Osteoblast (primary cell): ENCODE measurements at places on chromosomes 12 and 14. TPM values are rescaled to one million over a fixed set of nuclear protein-coding genes. Genes with fewer than 3 reads are reported as not detected.

DNA sequence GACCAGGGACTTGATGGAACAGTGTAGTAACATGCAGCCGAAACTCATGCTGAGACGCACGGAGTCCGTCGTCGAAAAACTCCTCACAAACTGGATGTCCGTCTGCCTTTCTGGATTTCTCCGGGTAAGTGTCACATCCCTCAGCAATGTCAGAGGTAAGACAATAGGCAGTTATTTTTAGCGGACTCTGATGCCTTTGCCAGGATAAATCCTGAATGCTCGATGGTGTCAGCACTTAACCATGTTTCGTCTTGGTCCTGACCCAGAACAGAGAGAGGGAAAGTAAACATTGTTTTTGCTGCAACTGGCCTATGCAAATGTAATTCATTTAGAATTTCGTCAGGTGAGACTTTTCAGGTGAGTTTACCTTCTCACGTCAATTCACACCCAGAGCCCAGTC lies 112.3 kb downstream of the PLXNC1 start:
- no peaks in the 10 kb centered on the region for H3K36me3 ChIP-seq
- H3K27me3 ChIP-seq, result peaks cover 2% of the 10 kb centered on the region
- no peak overlapping the region for H3K4me3 ChIP-seq

- H3K27ac ChIP-seq, result no peak overlapping the region
- no peaks in the 10 kb centered on the region for H3K36me3 ChIP-seq
- no peak overlapping the region for H3K4me3 ChIP-seq
- H3K4me1 ChIP-seq, result no peaks in the 10 kb centered on the region
- peak; percentile 47 for DNase-seq
These were observed 514.3 kb upstream of the SEL1L start for GRCh38 chr14:82047777-82048470.

PRB2 gene
- total RNA-seq, result not detected in 2 replicates

DNA sequence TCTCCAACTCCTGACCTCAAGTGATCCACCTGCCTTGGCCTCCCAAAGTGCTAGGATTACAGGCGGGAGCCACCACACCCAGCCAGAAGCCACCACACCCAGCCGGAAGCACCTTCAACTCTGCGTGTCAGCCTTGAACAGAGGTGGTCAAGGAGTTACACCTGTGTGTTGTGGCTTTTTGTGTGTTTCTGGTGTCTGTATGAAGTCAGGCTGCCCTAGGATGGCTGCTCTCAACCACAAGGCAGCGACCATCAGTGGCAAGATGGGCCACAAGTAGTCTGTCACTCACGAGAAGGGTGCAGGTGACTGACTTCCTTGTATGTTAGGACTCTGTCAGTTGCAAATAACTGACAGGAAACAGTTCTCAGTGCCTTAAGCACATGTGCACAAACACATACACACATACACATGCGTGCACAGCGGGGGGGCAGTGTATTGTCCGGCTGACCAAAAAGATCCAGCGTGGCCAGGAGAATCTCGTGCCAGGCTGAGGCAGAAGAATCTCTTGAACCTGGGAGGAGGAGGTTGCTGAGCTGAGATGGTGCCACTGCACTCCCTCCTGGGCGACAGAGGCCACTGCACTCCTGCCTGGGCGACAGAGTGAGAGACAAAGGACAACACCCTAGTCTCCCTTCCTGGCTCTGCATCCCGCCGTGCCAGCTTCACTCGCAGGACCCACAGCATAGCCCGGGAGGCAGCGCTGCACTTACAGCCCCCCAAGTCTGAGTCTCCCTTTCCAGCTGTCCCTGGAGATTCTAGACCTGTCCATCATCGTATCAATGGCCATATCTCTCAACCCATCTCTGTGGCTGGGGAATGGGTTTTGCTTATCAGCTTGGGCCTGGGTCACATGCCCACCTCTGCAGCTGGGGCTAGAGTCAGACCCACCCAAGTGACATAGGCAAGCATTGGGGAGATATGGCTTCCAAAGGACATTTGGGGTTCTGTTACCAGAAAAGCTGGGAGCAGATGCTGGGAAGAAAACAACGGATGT lies 13.7 kb downstream of the P2RX4 start:
- no peaks in the 10 kb centered on the region for H3K27me3 ChIP-seq
- DNase-seq, result peak; percentile 17
- no peaks in the 10 kb centered on the region for H3K36me3 ChIP-seq
- H3K4me1 ChIP-seq, result no peaks in the 10 kb centered on the region
- H3K27ac ChIP-seq, result no peak overlapping the region

EMP1 gene
- 106 and 114 TPM in 2 replicates for total RNA-seq

- H3K36me3 ChIP-seq, result peaks cover 8% of the 10 kb centered on the region
- DNase-seq, result no peak
- no peaks in the 10 kb centered on the region for H3K27me3 ChIP-seq
- peaks cover 19% of the 10 kb centered on the region for H3K4me1 ChIP-seq
- H3K4me3 ChIP-seq, result peak overlapping the region; percentile 90
These were observed 676 bp downstream of the MRPL42 start for GRCh38 chr12:93468008-93468371.

DNA sequence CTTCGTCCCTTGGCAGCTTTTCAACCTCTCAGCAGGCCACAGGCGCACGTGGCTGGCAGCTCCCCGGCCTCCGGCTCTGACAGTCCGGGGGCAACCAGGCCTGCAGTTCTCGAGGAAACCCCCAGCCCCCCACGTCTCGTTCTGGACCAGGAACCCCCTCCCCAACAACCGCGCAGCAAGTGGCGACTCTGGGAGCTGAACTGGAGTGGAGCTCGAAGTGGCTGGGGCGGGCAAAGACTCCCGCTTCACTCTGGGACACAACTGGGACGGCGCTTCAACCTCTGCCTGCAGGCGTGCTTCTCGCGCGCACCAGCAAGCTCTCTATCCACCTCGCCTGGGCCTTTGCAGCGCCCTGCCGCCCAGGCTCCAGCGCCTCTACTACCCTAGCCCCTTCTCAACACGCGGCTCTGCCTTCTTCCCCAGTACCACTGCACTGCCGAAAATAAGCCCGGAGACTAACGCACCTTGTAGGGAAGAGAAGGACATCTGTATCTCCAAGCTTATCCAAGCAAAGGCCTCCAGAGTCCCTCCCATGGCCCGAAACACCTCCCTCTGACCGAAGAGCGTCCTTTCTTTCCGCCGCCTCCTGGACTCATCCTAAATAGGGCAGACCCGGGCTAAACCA lies 2.4 kb upstream of the NKX2-1 start:
- no peaks in the 10 kb centered on the region for H3K36me3 ChIP-seq
- H3K27me3 ChIP-seq, result peaks cover 87% of the 10 kb centered on the region

GRCh38 chr14:44699391-44699790 lies 192.3 kb upstream of the FSCB start:
- DNase-seq, result no peak
- H3K27ac ChIP-seq, result no peak overlapping the region
- H3K36me3 ChIP-seq, result no peaks in the 10 kb centered on the region
- H3K4me3 ChIP-seq, result no peak overlapping the region

RPL10L gene
- total RNA-seq, result not detected in 2 replicates

DNA sequence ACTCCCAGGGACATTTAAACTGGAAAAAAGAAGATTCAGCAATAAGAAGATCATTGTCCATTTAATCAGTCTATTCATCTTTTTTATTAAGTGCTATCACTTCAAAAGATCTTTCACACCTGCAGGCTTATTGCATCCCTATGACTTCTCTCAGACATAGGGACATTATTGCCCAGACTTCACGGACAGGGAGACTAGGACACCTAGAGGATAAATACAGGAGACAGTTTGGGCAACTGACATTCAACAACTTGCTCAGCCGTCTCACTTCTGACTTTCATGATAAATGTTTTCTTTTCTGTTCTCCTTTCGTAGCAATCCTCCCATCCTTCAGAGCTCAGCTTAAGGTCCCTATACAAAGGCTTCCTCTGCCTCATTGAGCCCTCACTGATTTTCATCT lies 84.3 kb downstream of the TMEM30B start:
- no peak overlapping the region for H3K27ac ChIP-seq
- no peak overlapping the region for H3K4me3 ChIP-seq
- no peaks in the 10 kb centered on the region for H3K36me3 ChIP-seq
- DNase-seq, result no peak

DNA sequence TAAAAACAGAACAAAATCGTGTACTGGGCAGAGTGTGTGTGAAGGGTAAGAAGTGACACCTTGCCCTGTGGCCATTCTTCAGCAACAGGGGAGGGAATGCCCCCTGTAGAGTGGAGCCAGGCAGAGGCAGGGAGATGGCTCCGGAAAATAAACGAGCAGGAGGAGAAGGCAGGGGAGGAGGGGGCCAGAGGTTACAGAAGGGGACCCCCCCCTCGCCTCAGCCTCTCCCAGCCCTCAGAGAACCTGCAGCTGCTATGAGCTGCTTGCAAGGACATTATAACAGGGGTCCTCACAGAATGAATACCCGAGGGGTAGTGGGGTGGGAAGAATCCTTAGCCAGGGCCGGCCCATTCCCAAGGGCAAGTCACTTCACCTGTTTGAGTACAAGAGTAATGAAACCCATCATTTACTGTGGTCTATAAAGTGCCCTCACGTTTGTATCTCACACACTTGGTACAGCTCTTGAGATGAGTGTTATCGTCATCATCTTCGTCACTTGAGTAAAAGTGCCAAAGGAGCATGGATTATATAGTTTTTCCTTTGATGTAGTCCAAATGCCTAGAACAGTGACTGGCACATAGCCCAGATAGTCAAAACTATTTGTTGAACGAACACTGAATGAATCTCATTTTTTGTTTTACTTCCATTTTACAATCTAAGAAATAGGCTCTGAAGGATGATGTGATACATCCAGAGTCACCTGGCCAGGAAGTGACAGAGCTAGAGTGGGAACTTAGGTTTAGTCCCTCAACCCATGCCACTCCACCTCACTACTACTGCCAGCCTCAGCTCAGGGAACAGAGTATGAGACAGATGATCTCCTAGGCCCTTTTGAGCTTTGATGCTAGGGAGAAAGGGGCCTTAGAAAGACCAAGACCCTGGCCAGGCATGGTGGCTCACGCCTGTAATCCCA lies 14.5 kb downstream of the SCNN1A start:
- H3K4me3 ChIP-seq, result no peak overlapping the region
- H3K36me3 ChIP-seq, result no peaks in the 10 kb centered on the region
- peaks cover under 1% of the 10 kb centered on the region for H3K27me3 ChIP-seq
- no peak overlapping the region for H3K27ac ChIP-seq
- DNase-seq, result peak; percentile 71

CPNE6 gene
- not detected in 2 replicates for total RNA-seq

FAM90A1 gene
- not detected in 2 replicates for total RNA-seq

GRCh38 chr12:52519826-52520662 lies at the start of gene KRT5:
KRT5 (minus strand) TSS chr12:52520394; CDS start chr12:52520296, 98 bp downstream.
- H3K36me3 ChIP-seq, result no peaks in the 10 kb centered on the region
- H3K27ac ChIP-seq, result no peak within 1 kb of the TSS
- H3K4me3 ChIP-seq, result no peak within 1 kb of the TSS

DNA sequence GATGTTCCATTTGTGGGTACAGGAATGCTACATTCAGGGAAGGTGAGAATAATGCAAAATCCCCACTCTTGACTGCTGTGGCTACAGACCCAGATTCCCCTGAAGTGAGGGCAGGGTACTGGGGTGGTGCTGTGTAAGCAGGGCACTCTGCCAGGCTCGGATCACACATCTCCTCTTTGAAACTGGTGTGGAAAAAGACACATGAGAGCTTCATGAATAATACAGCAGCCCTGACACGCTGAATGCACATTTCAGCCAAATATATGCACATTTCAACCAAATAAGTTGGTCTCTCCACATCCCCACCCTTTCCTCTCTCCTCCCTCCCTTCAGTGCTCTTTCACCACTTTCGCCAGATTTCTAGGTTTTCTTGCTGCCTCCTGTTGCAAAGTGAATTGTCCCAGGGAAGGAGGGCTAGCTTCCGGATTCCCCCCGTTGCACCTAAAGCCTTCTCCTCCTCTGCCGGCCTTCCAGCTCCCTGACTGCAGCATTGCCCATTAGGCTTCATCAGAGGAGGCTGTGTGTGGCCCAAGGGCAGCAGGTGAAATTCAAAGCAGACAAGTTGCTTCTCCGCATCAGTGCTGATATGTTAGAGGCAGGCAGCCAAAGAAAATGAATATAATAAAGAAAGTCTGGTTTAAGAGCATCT lies 118.2 kb upstream of the TMCC3 start:
- no peak for DNase-seq
- H3K36me3 ChIP-seq, result no peaks in the 10 kb centered on the region
- peaks cover 4% of the 10 kb centered on the region for H3K4me1 ChIP-seq
- H3K4me3 ChIP-seq, result no peak overlapping the region
- H3K27ac ChIP-seq, result no peak overlapping the region

- no peak overlapping the region for H3K27ac ChIP-seq
- H3K36me3 ChIP-seq, result peaks cover 34% of the 10 kb centered on the region
- no peaks in the 10 kb centered on the region for H3K27me3 ChIP-seq
- H3K4me1 ChIP-seq, result peaks cover 13% of the 10 kb centered on the region
These were observed 37.7 kb downstream of the NRDE2 start for GRCh38 chr14:90293766-90294730.

GRCh38 chr12:111260732-111261131 lies 108.2 kb downstream of the PHETA1 start:
- no peak overlapping the region for H3K4me3 ChIP-seq
- H3K27ac ChIP-seq, result no peak overlapping the region
- no peaks in the 10 kb centered on the region for H3K4me1 ChIP-seq
- no peak for DNase-seq
- peaks cover 3% of the 10 kb centered on the region for H3K27me3 ChIP-seq

GUCY2C gene
- total RNA-seq, result not detected in 2 replicates

GRCh38 chr12:75685617-75686225 lies 174.3 kb upstream of the KRR1 start:
- H3K4me3 ChIP-seq, result no peak overlapping the region
- H3K4me1 ChIP-seq, result peaks cover 29% of the 10 kb centered on the region
- H3K27ac ChIP-seq, result peak overlapping the region; percentile 94
- no peaks in the 10 kb centered on the region for H3K27me3 ChIP-seq

NEK9 gene
- 42.7 and 44.5 TPM in 2 replicates for total RNA-seq

RERG gene
- total RNA-seq, result 0.29 TPM in 1 of 2 replicates, not detected in the other

DNA sequence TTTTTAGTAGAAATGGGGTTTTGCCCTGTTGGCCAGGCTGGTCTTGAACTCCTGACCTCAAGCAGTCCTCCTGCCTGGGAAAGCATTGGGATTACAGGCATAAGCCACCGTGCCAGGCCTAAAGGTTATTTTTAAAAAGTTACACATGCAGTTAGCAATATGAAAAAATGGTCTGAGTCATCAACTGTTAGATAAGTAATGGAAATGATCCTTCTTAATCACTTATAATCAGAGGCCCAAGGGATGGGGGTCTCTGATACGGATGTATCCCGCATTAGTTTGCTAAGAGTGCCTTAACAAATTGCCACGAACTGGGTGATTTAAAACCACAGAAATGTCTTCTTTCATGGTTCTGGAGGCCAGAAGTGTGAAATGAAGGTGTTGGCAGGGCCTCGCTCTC lies 54.1 kb upstream of the FERMT2 start:
- H3K27me3 ChIP-seq, result no peaks in the 10 kb centered on the region
- peaks cover 5% of the 10 kb centered on the region for H3K4me1 ChIP-seq
- DNase-seq, result no peak
- no peak overlapping the region for H3K27ac ChIP-seq
- no peaks in the 10 kb centered on the region for H3K36me3 ChIP-seq
- no peak overlapping the region for H3K4me3 ChIP-seq

GRCh38 chr12:48482198-48482597 lies at the start of gene C12orf54:
C12orf54 (plus strand) TSS chr12:48482498; CDS start chr12:48483297, 799 bp downstream.
- H3K4me1 ChIP-seq, result no peaks in the 10 kb centered on the region
- H3K36me3 ChIP-seq, result no peaks in the 10 kb centered on the region
- H3K4me3 ChIP-seq, result no peak within 1 kb of the TSS
- no peaks in the 10 kb centered on the region for H3K27me3 ChIP-seq

SPTB gene
- under 0.01 TPM in 1 of 2 replicates, not detected in the other for total RNA-seq

- H3K4me3 ChIP-seq, result peak overlapping the region; percentile 34
- no peaks in the 10 kb centered on the region for H3K36me3 ChIP-seq
- H3K27ac ChIP-seq, result peak overlapping the region; percentile 10
- H3K4me1 ChIP-seq, result peaks cover 11% of the 10 kb centered on the region
- no peak for DNase-seq
These were observed 34.2 kb downstream of the ABCC9 start for GRCh38 chr12:21906919-21907493.
